ENCODE measurements at places on chromosomes 4 and X.
A peak's percentile ranks its signal among the peaks of the same experiment; 100 is the strongest.

GRCh38 chr4:58760737-58761136 lies 1650.6 kb upstream of the IGFBP7 start:
- DNase-seq = no peak

DNA sequence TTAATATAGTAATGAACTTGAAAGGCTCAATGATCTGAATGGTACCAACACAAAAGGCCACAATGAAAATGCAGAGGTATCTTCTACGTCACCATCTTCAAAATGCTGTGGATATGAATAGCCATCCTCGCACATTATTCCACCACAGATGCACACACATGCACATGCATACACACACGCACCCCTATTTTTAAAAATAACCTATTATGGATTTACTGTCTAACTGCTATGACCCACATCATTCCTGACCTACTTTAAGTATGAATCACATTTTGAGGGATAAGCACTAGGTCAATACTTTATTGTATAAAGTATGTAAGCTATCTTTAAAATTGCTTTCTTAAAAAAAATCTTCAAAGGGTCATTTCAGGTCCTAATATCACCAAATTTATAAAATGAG lies 24.4 kb upstream of the CORIN start:
- DNase-seq = no peak

- no peak for DNase-seq
Observed at GRCh38 chr4:168057412-168057811, 34.9 kb upstream of the ANXA10 start.

DNA sequence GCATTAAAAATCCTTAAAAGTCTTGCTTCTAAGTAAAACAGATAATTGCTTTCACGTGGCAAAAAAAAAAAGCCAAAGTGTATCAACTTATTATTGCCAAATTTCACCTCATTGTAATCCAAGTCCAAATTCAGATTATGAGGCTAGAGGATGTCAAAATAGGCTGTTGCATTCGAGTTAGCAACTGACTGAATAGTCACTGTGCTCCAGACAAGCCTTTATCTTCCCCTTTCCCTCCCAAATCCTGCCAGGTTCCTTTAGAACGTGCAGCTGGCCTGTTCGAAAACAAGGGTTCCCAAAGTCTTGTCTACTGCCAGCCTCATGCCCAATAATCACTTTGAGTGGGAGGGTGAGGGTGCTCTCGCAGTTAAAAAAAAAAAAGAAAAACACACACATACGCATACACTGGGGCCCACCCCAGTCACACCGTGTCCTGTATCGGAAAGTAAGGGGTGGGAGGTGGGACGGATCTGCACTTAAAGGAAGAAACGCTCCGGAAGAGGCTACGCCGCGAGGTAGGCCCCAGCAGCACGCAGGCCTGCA lies 603 bp downstream of the MAD2L1 start:
- DNase-seq = no peak

GRCh38 chr4:113750734-113751133 lies 10.8 kb downstream of the CAMK2D start:
- DNase-seq = no peak

DNA sequence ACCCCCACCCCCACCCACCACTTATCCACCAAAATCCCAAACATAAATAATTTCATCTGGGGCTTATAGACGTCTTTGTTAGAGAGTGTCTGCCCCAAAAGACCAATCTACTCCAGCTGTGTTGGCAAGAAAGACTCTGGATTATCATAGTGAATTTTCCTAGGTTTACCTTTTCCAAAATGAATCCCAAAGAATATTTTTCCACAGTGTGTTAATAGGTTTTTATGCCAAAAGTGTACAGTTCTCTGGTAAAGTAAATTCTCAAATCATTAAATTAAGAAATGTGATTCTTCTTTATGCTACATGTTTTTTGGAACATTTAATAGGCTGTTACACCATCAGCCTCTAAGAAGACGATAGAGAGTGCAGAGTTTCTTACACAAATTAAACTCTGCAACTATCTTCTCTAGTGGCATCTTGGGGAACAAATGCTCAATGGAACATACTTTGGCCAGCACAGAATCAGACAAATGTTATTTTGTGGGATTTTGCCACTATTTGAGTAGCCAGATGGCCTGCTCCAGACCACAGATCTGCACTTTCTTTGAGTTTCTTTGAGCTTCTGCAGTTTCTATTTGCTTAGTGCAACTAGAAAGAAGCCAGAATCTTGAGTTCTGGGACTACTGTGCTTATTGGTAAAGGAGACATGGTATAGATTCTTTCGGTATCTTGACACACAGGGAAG lies 206.0 kb downstream of the KIT start:
- no peak for DNase-seq

GRCh38 chr4:138413273-138413672 lies 171.1 kb upstream of the SLC7A11 start:
- DNase-seq = no peak

DNA sequence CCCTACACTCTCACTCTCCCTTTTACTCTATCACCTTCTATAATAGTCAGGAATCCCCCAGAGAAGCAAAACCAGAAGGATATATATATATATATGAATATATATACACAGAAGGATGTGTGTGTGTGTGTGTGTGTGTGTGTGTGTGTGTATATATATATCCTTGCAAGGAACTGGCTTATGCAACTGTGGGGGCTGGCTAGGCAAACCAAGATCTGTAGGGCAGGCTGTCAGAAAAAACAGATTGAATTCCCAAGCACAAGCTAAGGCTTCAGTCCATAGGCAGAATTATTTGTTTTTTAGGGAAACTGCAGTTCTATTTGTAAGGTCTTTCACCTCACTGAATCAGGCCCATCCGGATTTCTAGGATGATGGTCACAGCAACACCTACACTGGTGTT lies 13.0 kb upstream of the KLHL2 start:
- DNase-seq = no peak

- no peak for DNase-seq
Observed at GRCh38 chr4:185358959-185359358, 36.8 kb downstream of the LRP2BP start.

DNA sequence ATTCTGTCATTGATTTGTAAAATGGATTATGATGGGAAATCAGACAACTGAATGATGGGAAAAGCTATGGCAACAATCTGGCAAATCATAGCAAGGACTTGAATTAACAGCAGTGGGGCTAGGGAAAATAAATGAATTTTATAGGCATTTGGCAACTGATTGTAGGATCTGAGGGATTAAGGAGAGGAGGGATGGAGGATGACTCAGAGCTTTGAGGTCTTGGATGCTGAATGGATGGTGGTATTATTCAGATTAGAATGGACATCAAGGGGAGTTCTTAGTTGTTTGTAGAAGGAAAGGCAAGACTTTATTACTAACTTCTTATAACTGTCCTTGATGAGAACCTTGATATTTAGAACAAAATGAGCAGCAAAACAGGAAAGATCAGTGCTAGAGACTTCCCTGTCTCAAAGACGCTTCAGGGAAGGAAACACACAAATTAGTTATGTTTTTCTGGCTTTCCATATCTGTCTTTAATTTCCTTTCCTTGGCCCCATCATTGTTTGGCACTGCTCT lies 51.4 kb upstream of the HHIP start:
- DNase-seq = no peak

DNA sequence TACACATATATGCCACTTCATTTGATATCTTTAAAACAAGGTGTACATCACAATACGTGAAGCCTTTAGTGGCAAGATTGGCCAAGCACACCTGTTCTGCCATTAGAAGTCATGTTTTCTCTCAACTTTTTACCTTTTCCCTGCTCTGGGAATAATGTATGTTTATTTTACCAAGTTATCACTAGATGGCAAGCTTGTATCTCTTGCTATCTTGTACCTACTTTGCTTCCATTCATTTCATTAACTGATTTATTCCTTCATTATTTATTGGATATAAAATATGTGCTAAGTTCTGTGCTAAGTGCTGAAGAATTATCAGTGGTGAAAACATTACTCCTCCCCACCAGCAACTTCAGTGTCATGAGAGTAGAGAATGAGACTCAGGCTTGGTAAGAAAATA lies 245.5 kb downstream of the ANK2 start:
- DNase-seq = no peak

DNA sequence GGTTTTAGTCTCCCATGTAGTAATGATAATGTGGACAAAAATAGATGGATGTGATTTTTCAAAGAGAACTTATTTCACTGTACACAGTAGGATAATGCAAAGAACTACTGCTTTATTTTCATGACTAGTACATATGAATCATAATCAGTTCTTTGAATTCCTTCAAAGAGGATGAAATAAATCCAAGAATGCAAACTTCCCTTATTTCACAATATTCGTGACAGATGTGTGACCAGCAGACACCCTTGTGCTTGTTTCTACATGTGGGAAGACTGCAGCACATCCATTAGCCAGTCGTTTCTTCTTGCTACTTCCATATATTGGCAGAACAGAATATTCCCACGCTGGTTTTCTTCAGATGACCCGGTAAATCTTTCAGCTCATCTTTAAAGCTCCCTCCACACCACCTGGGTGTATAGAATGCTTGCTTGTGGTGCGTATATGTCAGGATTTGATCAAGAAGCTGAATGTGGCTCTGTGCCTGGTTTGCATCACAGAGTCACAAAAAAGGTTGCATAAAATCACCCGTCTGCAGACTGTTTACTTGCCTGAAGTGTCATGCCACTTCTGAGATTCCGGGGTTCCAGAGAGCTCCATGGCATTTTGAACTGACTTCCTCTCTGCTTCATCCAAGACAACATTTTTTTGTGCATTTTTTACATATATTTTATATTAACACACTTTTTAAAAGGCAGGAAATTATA lies 47.7 kb upstream of the FAT4 start:
- no peak for DNase-seq

- DNase-seq = peak; percentile 13
Observed at GRCh38 chrX:23756165-23756564, 13.1 kb upstream of the ACOT9 start.

DNA sequence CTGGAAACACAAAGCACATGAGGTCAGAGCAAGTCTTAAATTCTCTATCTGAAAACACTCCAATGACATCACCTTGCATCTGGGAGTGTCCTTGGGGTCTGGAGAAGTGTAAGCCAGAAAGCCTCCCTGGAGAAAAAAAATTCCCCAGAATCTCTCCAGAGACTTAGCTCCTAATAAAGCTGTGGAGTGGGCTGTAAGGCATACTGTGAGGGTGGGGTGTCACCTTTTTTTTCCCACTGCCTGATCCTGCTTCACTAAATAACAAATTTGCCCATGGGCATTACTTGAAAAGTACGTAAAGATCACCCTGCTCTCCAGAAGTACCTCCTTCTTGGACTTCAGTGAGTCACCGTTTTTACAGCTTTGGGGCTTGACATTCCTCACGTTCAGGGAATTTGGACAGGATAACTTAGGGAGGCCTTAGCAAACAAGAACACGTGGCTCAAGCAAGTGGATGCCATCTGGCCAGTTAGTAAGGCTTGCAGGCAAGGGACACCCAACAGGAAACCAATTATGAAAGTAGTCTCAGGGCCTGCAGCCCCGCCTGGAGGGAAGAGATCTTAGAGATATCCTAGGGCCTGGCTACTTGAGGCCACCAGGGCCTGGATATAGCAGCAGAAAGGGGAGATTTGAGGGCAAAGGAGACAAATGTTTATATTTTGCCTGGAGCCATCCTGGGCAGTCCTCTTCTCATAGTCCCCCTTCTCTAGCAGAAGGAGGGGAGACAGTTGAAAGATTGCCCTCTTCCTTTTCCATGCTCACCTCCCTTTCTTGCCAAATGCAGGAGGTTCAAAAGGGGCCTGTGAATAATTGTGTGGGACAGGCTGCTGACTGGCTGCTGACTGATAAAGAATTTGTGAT lies 60.1 kb upstream of the PLAC1 start:
- no peak for DNase-seq

DNA sequence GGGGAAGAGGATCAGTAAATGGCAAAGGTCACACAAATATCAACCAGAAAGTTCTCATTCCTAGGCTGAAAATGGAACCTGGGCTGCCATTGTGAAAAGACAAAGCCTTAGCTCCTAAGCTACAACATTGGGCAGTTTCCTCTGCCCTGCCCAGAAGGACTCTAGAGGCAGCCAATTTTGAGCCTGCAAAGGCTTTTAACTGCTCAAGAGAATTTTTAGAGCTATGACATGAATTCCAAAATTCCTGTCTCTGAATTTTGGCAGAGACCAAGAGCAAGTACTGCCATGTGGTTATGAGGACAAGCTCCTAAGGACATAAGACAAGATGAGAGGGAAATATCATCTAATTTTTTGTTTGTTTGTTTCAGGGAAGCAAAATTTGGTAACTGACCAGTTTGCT lies 29.6 kb upstream of the IGFBP7 start:
- no peak for DNase-seq

GRCh38 chrX:46589977-46590723 lies 16.6 kb downstream of the CHST7 start:
- DNase-seq = no peak

- no peak for DNase-seq
Observed at GRCh38 chr4:111713276-111713675, 432.0 kb upstream of the FAM241A start.

DNA sequence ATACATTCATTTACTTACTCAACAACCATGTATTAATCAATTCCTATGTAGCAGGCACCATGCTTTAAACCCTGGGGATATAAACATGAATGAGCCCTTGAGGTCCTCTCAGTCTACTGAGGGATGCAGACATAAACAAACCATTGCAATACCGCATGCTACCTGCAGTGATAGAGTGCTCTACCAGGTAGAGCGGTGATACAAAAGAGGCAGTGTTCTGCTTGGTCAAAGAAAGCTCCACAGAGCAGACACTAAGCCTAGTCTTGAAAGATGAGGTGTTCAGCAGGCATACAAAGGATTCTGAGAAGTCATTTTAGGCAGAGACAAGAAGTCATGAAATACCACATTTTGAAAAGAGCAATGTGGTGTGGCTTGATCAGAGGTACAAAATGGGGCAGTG lies 26.9 kb upstream of the AMOT start:
- no peak for DNase-seq

- no peak for DNase-seq
Observed at GRCh38 chr4:173448103-173448502, 49.2 kb upstream of the SCRG1 start.

GRCh38 chr4:188032170-188032569 lies 36.6 kb downstream of the ZFP42 start:
- DNase-seq = no peak

DNA sequence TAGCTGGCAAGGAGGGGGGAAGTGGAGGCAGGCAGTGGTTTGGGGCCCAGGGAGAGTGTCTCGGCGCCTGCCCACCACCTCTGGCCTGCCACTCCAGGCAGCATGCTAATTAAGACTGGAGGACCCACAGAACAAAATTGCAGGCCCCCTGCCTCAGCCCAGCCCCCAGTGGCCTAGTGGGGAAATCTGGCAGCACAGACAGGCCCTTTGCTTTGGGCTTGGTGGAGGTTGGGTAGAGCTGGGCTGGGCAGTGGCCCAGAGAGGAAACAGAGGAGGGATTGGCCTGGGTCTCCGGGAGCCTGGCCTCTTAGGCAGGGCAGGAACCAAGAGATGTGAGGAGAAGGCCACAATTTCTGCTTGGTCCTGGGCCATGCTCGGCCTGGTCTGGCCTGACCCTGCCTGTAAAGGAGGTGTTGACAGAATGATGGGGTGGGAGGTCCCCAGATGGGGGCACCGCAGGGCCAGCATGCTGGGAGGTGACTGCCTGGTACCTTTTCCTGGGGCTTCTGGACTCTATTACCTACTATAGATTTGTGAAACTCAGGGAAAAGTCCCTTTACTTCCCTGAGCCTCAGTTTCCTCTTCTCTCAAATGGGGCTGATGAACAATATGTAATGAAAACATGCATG lies 92.4 kb upstream of the PJA1 start:
- DNase-seq = no peak
